ENCODE measurements at places on chromosomes 5 and 9.

- no peak for DNase-seq
Measured at GRCh38 chr9:112252194-112252593, 77.1 kb upstream of the SUSD1 start.

DNA sequence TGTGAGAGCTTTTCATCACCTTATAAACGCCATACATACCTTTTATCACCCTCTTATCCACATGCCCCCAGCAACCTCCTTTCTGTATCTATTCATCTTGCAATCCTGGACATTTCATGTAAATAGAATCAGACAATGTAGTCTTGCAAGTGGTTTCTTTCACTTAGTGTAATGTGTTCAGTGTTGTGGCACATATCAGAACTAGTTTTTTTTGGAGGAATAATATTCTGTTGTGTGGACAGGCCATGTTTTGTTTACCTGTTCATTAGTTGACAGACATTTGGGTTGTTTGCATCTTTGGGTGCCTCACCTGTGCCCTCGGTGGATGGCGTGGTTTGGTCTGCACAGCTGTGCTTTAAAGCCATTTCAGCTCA is 1.3 kb downstream of the SQSTM1 start:
- DNase-seq: no peak

DNA sequence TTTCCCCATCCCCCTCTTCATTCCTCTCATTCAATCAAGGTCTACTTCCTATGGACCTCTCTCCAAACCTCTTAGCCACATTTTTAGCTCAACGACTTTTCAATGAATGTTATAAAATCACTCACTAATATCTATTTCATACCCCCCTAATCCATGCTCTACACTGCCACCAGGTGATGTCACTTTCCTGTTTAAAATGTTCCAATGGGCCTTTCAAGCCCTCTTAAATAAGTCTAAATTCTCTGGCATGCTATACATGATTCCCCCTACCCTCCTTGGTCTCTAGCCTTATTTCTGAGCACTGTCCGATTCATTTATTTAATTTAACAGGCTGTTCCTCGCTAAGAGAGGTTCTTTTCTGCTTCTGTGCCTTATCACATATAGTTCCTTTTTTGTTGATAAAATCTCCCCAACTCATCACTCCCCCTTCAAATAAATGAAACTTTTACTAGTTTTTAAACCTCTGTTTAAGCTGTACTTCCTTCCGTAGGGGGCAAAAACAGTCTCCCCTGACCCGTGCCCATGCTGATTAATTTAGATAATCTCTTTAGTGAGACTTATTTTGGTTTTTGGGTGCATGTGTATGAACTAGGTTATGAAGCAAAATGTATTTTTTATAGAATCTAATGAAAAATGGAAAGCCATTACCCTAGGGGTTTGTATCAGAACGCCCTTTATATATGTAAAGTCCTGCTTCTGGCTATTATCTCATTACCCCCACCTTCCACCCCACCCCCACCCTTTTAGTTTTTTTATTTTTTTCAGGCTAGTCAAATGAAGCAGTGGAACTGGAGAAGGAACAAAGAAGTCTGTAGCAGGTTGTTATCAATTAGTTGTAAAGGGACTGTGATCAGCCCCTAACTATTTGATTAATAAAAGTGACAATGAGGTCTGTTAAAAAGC is 9.0 kb downstream of the ABHD17B start:
- peak; percentile 51 for DNase-seq

DNA sequence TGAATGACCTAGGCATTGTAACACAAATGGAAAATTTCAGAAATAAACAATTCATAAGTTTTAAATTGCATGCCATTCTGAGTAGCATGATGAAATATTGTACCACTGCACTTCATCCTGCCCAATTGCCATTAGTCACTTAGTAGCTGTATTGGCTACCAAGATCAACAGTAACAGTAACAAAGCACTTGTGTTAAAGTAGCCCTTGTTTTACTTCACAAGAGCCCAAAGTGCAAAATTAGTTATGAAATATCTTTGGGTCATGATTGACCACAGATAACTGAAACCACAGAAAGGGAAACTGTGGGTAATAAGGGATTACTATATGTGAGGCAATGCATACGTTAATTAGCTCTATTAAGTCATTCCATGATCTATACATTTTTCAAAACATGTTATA is 33.3 kb upstream of the RORB start:
- DNase-seq: peak; percentile 68

DNA sequence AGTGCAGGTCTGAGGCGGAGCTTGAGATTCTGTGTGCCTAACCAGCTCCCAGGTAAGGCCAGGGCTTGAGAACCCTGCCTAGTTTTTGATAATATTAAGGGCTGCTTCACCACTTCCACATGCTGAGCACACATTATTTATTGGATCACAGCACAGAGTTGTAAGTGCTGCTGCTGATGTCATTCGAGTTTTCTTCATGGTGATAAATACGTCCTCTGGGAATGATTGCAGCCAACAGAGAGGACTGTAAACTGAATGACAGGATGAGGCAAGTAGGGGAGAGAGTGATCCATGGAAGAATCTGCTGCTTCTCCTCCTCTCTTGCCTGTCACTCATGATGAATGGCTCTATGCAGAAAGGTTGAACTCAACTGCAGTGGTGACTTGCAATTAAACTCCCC is 77.9 kb upstream of the VPS13A start:
- no peak for DNase-seq

GRCh38 chr9:120913647-120914264 is 12.8 kb downstream of the TRAF1 start:
- peak; percentile 65 for DNase-seq

GRCh38 chr9:33287087-33287490 is 3.2 kb upstream of the NFX1 start:
- DNase-seq: peak; percentile 93

GRCh38 chr9:98791608-98792490 is 4.5 kb downstream of the ANKS6 start:
- DNase-seq: no peak

DNA sequence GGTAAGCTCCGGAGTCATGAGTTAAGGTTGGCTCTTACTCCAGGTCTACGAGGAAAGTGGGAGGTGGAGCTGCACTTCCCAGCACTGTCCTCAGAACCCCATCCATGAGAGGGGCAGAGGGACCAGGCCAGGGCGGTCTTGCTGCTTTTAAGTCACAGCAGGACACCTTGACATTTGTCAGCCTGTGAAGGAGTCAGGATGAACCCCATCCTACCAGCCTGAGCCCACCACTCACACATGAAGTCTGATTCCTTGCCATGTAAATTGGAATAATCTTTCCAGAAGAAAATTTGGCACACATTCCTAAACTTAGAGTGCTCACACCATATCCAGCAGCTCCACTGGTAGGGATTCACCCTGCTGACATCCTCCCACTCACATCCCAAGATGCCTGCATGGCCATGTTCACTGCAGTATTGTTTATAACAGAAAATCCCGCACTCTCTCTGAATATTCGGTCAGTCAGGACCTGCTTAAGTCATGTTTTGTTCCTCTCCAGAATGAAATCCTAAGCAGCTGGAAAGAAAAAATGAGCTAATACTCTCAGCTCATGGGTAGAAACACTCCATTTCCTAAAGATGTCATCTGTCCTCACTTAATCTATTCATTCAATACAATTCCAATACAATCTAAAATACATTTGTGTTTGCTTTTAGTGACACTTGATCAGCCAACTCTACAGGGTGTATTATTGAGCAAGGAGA is 79.3 kb upstream of the COL5A1 start:
- DNase-seq: no peak

GRCh38 chr9:29968831-29969230 is 2395.6 kb upstream of the C9orf72 start:
- no peak for DNase-seq

DNA sequence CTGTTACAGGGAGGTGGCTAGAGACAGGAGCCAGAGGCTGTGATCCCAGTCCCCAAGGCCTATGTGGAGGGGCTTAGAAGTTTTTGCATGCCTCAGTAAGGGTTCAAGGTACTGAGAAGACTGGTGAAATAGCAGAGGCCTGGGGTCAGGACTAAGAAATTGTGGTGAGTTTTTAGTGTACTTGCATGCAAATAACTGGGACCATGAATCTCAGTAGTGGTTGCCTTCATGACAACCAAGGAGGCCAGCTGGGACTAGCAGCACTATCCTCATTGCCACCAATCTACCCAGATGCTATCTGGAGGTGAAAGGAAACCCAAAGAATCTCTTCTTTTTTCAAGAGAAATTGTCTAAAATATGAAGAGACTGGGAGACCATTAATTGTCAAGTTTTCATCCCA is 395.1 kb downstream of the CETN3 start:
- DNase-seq: no peak

DNA sequence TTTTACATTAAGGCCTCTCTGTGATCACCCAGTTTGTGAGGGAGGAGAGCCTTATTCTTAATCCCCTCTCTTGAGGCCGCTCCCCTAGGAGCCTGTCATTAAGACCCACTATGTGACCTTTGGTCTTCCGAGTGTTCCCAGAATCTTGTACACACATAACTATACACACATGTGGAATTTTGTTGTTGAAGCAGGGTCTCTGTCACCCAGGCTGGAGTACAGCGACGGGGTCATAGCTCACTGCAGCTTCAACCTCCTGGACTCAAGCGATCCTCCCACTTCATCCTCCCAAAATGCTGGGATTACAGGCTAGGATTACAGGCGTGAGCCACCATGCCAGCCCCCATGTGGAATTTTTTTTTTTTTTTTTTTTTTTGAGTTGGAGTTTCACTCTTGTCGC is 14.8 kb upstream of the PHYHD1 start:
- no peak for DNase-seq

DNA sequence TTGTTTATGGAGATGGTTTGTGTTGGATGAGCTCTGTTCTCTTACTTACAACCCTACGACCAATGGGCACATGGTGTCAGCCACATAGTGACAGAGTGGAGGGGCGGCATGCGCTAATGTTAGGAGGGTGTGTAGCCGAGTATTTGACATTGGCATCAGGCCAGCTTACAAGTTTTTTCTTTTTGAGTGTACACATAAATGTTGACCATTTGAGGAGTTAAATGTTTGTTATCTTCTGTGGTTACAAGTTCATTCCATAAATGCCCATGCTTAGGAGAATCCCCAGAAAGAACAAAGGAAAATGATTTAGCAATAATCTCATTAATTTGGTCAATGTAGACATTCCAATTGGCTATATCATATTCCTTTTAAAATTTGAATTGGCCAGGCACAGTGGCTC is 180.1 kb upstream of the ELL2 start:
- peak; percentile 9 for DNase-seq

DNA sequence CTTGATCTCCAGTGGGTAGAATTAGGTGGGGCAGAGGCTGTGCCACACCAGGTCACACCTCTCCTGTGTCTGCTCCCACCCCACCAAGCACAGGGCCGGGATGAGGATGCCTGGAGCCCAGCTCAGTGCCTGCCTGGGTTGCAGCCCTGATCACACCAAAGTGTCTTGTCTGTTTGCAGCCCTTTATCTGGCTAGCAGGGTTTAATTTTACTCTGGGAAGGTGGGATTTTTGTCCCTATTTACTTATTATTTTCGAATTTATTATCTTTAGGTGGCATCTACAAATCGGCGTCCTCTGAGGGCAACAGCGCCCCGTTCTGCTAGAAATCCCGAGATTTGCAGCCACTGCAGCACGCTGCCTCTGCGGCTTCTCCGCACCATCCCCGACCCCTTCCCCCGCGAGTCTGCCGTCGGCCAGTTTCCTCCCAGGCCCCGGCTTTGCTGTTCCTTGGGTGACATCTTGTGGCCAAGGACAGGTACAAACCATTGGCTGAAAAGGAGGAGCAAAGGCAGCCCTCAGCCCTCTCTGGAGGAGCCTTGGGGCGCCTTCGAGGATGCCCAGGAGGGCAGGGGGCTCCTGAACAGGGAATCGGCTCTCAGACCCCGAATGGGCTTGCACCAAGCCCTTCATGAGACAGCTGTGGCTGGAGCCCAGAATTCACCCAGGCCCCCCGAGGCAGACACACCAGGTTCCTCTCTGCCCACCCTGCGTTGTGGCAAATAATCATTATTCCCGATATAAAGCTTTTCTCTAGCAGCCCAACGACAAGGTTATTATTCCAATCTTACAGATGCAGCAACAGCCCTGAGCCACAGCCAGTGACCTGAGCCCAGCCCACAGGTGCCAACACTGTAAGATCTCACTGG is 113.0 kb downstream of the GAPVD1 start:
- peak; percentile 90 for DNase-seq

DNA sequence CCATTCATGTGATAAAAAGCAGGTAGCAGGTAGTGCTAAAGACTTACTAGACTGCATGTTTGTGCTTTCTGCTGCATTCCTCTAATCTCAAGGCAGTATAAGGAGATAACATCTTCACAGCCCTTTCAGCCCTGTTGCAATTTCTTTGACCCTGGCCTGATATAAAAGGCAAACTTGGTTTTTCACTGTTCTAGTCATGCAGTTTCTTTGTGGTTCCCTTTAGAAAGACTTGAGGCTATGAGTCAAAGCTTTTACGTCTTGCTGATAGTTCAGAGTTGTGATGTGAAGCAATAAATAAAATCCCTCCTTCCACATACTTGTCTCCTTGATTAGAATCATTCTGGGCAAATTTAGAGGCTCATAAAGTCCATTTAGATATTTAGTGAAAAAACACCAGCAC is 88.6 kb upstream of the CDKN2B start:
- DNase-seq: peak; percentile 28

DNA sequence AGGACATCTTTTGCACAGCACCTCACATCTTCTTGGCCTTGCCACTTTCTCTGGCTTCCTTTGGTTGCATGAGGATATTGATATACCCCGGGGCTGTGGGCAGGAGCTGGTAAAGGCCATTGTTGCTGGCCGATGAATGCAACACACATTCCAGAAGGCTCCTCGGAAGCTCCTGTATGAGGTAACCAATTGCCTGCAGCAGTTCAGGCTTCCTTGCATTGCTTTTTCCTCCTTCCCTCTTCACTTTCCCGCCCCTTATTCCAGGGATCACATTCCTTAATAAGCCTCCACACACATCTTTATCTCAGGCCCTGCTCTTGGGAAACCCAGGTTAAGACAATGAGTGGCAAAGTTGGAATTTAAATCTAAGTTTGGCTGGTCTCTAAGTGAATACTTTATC is 505.4 kb upstream of the CLINT1 start:
- no peak for DNase-seq

GRCh38 chr9:85859765-85860164 is 81.2 kb upstream of the NAA35 start:
- DNase-seq: no peak

GRCh38 chr5:108315829-108316228 is 66.1 kb downstream of the FBXL17 start:
- DNase-seq: no peak

- no peak for DNase-seq
Measured at GRCh38 chr9:88980740-88981203, 10.5 kb upstream of the S1PR3 start.

DNA sequence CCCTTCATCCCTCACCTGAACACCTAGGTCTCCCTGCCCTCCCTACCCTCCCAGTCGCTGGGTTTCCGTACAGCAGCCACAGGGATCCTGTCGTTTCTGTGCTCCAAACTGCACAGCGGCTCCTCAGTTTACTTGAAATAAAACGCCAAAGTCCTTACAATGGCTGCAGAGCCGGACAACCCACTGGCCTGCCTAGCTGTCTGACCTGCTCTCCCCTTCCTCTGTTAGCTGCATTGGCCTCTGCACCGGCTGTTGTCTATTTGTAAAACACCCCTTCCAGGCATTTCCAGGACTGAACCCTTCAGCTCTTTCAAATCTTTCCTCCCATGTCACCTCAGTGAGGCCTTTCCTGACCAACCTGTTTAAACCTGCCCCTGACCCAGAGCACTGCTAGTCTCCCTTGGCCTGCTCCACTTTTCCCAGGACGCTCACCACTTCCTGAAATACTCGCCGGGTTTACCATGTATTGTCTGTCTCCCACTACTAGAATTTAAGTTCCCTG is 9.1 kb upstream of the MGAT1 start:
- no peak for DNase-seq

GRCh38 chr9:82334286-82334685 is 345.7 kb downstream of the SPATA31D1 start:
- DNase-seq: no peak

- DNase-seq: peak; percentile 6
Measured at GRCh38 chr9:77092536-77092935, 73.1 kb downstream of the FOXB2 start.
